DMS53 (cell line): ENCODE measurements at places on chromosomes 4 and X.

- DNase-seq, result no peak
Observed at GRCh38 chr4:161172396-161173026, 991.3 kb downstream of the FSTL5 start.

- DNase-seq, result no peak
Observed at GRCh38 chrX:67636532-67636931, 92.7 kb downstream of the AR start.

DNA sequence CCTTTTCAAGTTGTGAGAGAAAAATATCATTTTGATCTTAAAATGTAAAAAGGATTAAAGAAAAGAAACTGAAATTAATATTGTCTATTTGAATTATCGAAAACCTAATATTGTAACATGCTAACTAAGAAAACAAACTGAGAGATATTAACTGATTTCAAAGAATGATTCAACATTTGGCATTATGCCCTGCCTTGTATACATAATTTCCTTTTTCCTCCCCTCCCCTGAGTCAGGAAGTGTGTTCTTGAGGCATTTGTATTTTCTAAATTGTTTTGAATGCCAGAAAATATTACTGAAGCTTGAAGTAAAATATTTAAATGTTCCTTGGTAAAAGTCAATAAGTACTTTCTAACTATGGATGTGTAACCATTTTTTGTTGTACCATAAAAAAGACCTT, 49.4 kb downstream of the RPS6KA3 start:
- peak; percentile 42 for DNase-seq

DNA sequence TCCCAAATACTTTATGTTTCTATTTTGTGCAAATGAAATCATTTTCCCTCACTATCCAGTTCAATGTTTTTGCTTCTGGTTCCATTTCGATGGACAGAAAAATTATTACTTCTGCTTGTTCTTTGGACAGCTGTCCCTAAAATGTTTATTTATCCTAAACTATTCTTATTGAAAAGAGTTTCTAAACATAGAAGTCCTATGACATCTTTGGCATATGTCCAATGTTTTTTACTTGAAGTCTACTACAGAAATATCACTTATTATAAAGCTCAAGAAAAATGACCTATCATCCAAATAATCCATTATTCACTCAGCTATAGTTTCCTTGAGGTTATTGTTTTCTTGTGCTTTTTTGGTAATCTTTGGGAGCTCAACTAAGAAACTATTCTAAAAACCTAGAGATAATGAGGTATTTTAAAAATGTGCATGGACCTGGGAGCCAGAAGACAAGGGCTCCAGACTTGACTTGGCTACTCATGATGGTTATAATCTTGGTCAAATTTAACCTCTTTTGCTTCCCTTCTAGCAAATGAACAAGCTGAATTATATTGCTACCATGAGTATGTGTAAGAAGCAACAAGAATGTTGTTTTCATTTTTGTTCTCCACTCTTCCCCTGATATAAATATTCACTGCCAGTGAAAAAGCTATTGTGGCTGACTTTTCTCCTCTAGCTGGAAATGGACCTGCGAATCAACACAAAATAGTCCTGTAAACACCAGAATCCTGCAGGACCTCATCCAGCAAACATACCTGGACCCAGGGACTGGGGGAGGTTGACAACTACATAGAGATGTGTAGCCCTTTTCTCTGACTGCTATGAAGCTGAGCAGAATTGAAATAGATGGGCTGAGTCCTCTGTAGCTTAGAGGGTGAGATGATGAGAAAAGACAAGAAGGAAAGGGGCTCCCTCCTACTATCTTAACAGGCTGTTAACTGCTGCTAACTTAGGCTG, 137.4 kb downstream of the FRYL start:
- DNase-seq, result peak; percentile 9

DNA sequence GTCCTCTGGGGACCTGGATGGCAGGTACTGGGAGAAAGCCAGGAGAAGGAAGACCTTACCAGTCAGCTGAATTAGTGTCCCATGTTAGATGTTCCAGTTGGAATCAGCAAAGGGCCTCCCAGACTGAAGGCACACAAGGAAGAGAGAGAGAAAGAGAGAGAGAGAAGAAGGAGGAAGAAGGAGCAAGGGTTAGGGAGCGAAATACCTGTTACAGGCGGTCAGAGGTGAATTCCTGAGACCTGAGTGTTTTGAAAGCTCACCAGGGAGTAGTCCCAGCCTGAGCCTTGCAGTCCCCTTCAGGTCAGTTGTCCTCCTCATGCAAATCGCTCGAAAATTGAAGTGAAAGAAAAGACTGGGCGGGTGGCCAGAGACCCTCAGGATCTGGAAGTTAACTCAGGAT, 60.3 kb downstream of the USP11 start:
- DNase-seq, result no peak

DNA sequence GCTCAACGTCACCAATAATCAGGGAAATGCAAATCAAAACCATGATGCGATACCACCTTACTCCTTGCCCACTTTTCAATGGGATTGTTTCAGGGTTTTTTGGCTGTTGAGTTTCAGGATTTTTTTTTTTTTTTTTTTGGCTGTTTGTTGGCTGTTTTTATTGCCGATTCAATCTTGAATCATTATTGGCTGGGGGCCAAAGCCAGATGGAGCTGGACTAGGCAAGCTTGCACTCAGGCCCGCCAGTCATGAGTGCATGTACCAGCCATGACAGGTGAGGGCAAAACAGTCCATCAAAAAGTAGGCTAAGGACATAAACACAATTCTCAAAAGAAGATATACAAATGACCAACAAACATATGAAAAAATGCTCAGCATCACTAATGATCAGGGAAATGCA, 13.3 kb downstream of the YIPF7 start:
- peak; percentile 12 for DNase-seq

- DNase-seq, result peak; percentile 87
Observed at GRCh38 chr4:19807505-19807904, 444.2 kb upstream of the SLIT2 start.

GRCh38 chr4:184450743-184451535, 23.4 kb downstream of the IRF2 start:
- DNase-seq, result no peak

DNA sequence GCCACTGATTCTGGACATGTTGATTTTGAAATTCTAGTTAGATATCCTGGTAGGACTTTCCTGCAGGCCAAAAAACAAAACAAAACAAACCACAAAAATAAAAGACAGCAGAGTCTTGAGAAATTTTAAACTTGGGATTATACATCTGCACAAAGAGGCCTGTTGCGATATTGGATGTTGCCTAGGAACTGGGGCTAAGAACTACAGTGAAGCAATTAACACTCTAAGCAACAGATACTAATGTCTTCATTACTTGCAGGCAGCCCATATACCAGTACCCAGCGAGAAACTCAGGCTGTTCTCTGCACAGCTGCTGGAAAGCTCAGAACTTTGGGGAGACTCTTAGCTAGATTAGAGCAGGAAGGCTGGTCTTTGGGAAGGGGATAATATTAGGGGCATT, 69.1 kb upstream of the SCOC start:
- no peak for DNase-seq
